ENCODE measurements at places on chromosomes 13 and 19. TPM values are rescaled to one million over a fixed set of nuclear protein-coding genes. Genes with fewer than 3 reads are reported as not detected.

DNA sequence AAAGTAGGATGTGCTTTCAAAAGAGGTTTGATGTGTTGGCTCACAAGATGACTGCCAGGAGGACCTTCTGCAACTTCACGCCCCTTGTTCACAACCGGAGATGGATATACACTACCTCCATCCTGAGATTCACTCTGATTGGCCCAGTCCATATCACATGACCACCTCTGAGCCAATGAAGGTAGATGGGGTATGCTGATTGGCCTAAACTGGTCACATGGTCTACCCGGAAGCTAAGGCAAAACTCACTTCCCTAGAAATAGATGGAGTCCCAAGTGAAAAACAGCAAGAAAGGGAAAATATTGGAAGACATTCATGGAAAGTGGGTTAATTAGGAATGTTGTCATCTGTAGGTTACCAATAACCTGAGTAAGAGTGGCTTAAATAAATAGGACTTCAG lies 119.7 kb upstream of the MRI1 start:
- H3K27ac ChIP-seq: no peak overlapping the region
- no peak overlapping the region for H3K4me3 ChIP-seq
- H3K4me1 ChIP-seq: no peaks in the 10 kb centered on the region

The S1PR2 gene
- 2.9 TPM for total RNA-seq

The CEACAM3 gene
- total RNA-seq: not detected

GRCh38 chr13:96650301-96650886 lies 343.9 kb downstream of the OXGR1 start:
- no peak overlapping the region for H3K4me3 ChIP-seq
- no peaks in the 10 kb centered on the region for H3K4me1 ChIP-seq
- H3K27ac ChIP-seq: no peak overlapping the region
- no peak for DNase-seq
- no peaks in the 10 kb centered on the region for H3K36me3 ChIP-seq

The KRTDAP gene
- not detected for total RNA-seq

Data from Panc1 (cell line).